NCI-H1417 (cell line): ENCODE measurements at places on chromosomes 6 and 20.

DNA sequence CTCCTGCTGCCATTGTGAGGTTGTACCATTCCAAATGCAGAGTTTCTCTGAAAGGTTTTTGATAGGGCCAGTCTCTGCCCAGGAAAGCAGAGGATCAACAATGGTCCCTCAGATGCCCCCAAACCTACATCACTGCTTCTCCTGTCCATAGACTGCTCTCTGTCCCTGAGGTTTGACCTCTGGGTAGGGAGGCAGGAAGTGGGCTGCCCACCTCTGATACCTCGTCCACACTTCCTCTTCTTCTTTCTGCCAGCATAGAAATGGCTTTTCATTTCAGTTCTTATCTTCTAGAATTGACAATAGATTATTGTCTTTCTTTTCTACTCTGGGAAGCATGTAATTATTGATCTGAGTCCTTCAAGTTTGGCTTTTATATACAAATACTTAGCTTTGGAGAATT lies 170.6 kb downstream of the TRMT11 start:
- no peak for DNase-seq

- DNase-seq: no peak
These were observed 66.4 kb downstream of the HMGN3 start for GRCh38 chr6:79167931-79168694.

DNA sequence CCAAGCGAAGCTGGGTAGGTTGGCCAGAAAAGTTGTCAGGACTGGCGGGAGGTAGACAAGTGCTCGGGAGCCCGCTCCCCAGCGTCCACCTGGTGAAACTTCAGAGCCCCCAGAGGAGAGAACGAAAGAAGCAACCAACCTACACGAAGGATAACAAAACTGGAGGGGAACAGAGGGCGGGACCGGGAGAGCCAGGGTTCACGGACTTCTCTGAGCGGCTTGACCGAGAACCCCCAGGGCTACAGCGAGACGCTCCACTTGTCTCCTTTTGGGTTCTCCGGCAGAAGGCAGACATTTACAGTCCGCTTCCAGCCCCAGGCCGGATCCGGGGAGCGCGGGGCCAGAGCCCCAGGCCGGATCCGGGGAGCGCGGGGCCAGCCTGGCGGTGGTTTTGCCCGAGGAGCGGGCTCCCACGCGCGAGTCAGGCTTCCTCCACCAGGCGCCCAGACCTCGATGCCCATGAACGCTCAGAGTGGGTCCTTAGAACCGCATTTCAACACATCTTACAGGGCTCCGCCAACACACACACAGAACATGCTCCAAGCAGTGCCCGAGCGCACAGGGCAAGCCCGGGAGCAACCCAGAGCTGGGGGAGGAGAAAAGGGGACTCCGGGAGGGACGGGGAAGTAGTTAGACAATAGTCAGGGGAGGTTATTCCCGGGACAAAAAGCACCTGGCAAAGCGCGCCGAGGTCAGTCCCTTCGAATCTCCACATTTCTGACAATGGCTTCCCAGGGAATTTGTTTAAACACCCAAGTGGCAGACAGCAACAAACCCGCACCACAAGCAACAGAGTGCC lies 1.1 kb downstream of the PTPRK start:
- DNase-seq: peak; percentile 71

DNA sequence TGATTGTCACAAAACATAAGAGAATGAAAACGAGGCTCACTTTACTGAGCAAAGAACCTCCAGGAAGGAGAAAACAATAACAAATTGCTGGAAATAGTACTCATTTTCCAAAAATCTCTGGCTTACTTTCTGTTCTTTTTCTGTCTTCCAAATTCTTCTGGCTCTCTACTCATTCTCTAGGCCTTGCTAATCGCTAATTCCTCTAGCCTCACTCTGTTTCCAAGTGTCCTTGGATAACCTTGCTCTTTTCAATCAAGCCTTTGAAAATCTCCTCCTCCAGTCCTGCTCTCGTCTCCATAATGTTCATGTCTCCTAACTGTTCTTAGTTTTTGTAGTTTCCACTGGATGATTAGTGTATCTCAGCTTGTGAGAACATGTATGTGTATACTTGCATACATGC lies 96.2 kb upstream of the MAP7 start:
- DNase-seq: no peak

DNA sequence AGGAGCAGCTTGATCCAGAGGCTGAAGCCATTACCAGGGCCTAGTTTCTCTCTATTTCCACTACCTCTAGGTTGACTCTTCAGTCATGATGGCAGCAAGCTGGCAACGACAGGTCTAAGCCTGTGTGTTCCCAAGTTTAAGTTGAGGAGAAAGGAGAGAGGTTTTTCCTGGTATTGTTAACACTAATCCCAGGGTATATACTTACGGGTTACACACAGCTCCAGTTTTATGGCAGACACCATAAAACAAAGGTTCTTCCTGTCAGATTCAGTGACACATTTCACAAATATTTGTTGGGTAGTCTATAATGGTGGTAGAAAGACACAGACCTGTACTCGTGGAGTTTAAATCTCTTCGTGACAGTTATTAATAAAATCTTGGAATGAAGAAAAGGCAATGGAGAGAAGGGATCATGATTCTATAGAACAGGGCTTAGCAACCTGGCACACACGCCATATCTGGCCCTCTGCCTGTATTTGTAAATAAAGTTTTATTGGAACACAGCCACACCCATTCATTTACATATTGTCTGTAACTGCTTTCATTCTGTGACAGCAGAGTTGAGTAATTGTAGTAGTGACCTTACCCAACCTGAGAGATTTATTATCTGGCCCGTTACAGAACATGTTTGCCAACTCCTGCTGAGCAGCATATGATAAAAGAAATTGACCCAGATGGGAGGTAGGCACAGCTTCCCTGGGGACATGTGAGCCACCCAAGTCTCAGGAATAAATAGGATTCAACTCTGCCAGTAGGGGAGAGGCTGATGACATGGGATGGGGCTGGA lies 323.3 kb downstream of the CDH4 start:
- DNase-seq: peak; percentile 58

DNA sequence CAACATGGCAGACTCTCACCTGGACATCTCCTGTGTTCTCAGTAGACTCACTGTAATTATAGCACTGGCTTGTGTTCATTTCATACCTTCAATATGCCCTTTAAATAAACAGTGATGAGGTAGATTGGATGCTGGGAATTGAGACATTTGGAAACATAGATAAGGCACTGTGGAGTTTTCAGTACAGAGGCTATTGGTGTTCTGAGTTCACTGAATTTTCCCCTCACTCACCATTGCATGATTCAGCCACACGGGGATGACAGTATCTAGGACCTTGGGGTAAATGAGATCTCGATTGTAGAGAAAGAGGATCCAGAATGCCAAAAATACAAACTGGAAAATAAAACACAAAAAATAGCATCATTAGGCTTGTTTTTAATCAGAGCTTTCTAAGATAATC lies 12.6 kb downstream of the ADTRP start:
- DNase-seq: no peak

- DNase-seq: no peak
These were observed 1.9 kb upstream of the ZBTB9 start for GRCh38 chr6:33452496-33452895.

DNA sequence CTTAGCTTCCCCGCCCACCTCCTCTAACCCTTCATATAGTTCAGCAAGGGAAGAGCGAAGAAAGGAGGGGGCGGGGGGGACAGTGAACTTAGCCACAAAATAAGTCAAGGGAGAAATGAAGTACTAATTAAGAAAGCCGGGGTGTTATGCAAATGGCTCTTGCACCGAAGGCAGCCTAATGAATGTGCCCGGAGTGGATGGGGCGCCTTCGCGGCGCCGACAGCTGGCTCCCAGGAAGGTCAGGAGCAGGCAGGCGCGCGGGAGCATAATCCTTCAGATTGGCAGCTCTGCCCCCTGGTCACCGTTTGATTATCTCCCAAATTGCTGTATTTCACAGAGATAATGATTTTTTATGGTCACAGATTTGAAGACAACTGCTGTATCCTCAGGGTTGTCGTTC lies 395.1 kb downstream of the TFAP2B start:
- DNase-seq: no peak

- DNase-seq: no peak
These were observed 219.1 kb downstream of the MYLK4 start for GRCh38 chr6:2531426-2532215.

GRCh38 chr6:2760882-2761842 lies 4.0 kb upstream of the WRNIP1 start:
- no peak for DNase-seq

GRCh38 chr6:33391922-33392594 lies 435 bp downstream of the KIFC1 start:
- DNase-seq: peak; percentile 53

GRCh38 chr20:19769507-19769906 lies 11.4 kb downstream of the RIN2 start:
- no peak for DNase-seq

- no peak for DNase-seq
These were observed 44.8 kb downstream of the AGPAT4 start for GRCh38 chr6:161228921-161229591.

DNA sequence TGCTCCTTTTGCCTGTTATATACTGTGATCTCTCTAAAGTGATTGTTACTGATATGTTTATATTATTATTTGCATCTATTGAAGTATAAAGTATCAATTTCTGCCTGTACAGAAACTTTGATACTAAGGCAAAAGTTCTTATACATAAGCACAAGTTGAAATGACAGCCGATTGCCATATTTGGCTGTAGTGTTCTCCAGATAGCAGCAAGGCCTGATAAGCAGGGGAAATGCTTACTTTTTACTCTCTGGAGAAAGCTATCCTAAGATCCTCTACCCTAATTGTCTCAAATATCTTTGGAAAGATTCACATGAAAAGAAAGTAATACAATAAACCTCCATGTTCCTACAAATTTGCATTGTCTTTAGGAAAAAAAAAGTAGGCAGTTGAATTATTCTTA lies 31.4 kb downstream of the SENP6 start:
- DNase-seq: no peak

DNA sequence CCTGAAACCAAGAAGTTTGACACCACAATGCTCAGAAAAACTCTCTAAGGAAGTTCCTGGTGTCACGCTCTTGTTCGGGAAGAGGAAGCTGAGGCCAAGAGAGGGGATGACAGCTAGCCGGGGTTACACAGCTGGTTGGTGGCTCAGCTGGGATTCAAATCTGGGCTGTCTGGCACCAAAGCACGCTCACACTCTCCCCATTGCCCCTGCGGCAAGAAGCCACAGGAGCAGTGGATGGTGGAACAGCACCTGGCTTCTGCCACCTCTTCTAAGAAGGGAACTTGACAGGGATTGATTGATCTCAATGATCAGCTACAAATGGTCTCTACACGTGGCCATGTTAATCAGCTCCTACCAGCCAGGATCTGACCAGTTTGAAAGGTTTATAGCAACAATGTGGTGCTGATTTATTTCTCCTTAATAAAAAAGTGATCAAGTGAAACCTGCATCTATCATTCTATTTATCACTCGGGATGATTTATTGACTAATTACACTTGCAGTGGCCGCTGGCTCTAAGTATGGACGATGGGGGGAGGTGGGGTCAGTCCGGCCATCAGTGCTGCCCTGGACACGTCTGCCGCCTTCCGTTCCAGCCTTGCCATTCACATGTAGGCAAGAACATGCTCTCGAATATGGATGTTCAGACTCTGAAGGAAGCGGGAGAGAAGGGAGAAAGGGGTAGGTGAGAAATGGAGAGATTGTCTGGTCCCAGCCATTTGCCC lies 71.9 kb upstream of the TOP1 start:
- no peak for DNase-seq

GRCh38 chr6:156957931-156958547 lies 180.9 kb downstream of the ARID1B start:
- no peak for DNase-seq

DNA sequence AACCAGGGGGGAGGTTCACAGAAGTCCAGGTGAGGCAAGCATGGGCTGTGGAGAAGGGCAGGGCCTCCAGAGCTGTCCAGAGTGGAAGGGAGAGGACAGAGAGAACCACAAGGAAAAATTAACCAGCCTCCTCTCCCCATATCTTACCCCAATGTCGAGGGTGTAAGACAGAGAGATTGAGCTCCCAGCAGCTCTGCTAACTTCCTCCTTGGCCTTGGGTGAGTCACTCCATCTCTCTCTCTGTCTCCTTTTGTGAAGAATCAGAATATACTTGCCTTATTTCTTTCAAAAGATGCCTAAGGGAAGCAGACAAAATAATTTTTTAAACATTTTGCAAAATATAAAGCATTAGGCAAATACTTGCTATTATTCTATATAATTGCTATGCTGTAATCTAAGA lies 58.3 kb upstream of the IYD start:
- DNase-seq: no peak

GRCh38 chr6:43250992-43251373 lies 7.7 kb downstream of the TTBK1 start:
- no peak for DNase-seq

DNA sequence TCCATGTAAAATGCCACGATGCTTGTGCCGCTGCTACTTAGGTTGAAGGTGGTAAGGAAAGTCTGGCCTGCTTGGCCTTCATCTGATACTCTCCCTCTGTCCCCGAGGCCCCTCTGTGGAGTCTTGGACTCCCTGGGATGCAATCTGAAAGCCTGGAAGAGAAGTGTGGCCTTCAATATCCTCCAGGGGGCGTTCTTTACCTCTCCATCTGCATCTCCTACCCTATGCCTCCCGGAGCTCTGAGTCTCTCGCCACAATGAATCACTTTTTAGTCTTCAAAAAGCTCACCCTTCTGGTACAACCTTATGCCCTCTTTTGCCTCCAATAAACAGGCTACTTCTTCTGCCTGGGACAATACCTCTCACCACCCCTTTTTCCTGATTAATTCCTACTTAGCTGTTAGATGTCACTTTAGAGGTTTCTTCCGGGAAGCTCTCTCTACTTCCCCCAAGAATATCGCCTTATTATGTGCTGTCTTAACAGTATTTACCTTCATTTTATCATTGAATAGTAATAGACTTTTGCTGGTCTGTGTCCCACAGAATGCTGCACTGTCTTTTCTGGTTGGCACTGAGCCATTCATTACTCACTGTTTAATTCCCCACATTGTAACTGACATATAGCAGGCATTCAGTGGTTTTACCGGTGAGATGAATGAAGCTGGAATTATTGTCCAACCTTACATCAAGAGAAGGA lies 13.9 kb upstream of the ATG5 start:
- peak; percentile 80 for DNase-seq

GRCh38 chr6:133697666-133698065 lies 191.2 kb upstream of the TCF21 start:
- no peak for DNase-seq

DNA sequence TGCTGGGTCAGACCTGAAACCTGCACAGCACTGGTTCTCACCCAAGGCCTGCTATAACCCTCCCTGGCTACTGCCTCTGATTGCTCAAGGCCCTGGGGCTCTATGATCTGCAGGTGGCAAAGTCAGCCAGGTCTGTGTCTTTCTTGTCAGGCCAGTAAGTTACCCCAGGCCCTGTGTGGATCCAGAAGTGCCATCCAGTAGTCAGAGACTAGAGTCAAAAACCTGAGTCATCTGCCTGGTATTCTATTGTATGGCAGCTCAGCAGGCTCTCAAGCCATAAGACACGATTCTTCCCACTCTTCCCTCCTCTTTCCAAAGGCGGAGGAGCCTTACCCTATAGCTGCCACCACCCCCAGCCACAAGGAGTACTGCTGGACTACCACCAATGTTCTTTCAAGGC lies 593.0 kb downstream of the FRK start:
- no peak for DNase-seq
